ENCODE measurements at places on chromosomes 1 and 21.

DNA sequence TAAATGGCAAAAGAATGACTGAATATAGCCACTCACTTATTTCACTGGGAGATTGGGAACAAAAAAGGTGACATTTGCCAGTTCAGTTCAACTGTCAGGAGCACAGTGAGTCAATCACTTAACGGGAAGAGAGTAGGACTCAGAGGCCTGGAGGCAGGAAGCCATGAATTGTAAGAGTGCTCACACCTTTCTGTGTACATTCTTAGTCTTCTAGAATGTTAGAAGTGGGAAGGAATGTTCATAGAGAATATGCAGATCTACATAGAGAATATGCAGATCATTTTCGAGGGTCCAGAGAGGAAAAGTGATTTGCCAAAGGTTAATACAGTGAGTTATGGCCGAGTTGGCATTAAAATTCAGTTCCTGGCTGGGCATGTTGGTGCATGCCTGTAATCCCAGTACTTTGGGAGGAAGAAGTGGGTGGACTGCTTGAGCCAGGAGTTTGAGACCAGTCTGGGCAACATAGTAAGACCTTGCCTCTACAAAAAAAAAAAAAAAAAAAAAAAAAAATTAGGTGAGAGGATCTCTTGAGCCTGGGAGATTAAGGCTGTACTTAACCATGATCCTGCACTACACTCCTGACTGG, 8.3 kb downstream of the IL20 start:
- no peak overlapping the region for H3K27ac ChIP-seq
- no peak overlapping the region for H3K4me3 ChIP-seq
- H3K27me3 ChIP-seq, result no peaks in the 10 kb centered on the region
- H3K4me1 ChIP-seq, result no peaks in the 10 kb centered on the region
- H3K36me3 ChIP-seq, result no peaks in the 10 kb centered on the region

GRCh38 chr1:242100921-242101320, 102.0 kb upstream of the MAP1LC3C start:
- no peak for DNase-seq
- H3K4me3 ChIP-seq, result no peak overlapping the region
- H3K36me3 ChIP-seq, result no peaks in the 10 kb centered on the region
- no peaks in the 10 kb centered on the region for H3K27me3 ChIP-seq

DNA sequence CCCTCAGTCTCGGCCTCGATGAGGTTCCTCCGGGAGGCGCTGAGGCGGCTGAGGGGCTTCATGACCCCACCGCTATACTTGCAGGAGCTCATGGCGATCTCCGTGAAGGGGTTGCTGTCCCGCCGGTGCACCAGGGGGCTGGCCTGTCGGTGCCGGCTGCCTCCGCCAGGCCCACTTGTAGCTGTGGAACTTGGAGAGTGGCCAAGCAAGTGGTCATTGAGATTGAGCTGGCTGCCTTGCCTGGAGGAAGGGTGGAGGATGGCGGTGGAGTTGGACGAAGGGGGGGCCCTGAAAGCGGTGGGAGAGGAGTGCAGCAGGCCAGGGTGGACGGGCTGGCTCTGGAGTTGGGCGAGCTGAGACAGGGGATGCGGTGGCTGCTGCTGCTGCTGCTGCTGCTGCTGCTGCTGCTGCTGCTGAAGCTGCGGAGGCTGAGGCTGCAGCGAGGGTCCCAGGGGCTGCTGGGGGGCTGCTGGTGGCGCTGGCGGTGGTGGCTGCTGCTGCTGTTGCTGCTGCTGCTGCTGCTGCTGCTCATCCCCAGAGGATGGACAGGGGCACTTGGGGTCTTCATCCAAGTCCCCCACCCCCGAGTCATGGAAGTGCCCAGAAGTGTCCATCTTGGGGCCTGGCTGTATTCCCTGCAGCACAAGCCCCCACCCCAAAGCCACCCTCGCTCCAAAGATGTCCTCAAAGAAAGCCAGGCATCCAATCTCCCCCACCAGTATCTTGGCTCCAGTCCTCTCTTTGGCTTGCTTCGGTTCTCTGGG, 548 bp downstream of the KCNN3 start:
- H3K27ac ChIP-seq, result no peak overlapping the region
- DNase-seq, result peak; percentile 41
- no peaks in the 10 kb centered on the region for H3K27me3 ChIP-seq

DNA sequence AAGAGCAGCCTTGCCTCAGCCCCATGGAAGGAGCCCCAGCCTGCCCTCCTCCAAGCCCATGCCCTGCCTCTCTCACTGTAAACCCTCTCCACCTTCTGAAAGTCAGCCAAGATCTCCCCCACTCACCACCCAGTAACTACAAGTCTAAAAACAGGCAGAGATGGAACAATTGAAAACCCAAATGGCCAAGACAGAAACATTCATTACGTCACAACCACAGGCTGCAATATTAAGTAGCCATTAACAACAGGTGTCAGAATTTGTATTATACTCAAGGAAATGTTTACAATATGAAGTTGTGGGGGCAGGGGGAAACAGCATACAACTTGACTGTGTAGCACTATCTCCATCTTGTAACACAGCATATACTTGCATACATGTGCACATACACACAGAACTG, 2.4 kb downstream of the IRF6 start:
- H3K4me1 ChIP-seq, result peaks cover 3% of the 10 kb centered on the region
- H3K27ac ChIP-seq, result no peak overlapping the region
- peaks cover 38% of the 10 kb centered on the region for H3K27me3 ChIP-seq
- DNase-seq, result no peak
- no peak overlapping the region for H3K4me3 ChIP-seq

GRCh38 chr1:102961549-102961948, 146.8 kb downstream of the COL11A1 start:
- no peaks in the 10 kb centered on the region for H3K4me1 ChIP-seq
- no peak for DNase-seq
- H3K27ac ChIP-seq, result no peak overlapping the region

- no peak overlapping the region for H3K4me3 ChIP-seq
- no peaks in the 10 kb centered on the region for H3K27me3 ChIP-seq
- DNase-seq, result peak; percentile 30
- peaks cover 20% of the 10 kb centered on the region for H3K36me3 ChIP-seq
- no peak overlapping the region for H3K27ac ChIP-seq
- no peaks in the 10 kb centered on the region for H3K4me1 ChIP-seq
Measured at GRCh38 chr1:86741947-86742572, 37.7 kb downstream of the SH3GLB1 start.

- peaks cover 11% of the 10 kb centered on the region for H3K4me1 ChIP-seq
- DNase-seq, result no peak
- no peaks in the 10 kb centered on the region for H3K36me3 ChIP-seq
- H3K27me3 ChIP-seq, result no peaks in the 10 kb centered on the region
- no peak overlapping the region for H3K27ac ChIP-seq
Measured at GRCh38 chr1:3981746-3982505, 81.9 kb upstream of the C1orf174 start.

DNA sequence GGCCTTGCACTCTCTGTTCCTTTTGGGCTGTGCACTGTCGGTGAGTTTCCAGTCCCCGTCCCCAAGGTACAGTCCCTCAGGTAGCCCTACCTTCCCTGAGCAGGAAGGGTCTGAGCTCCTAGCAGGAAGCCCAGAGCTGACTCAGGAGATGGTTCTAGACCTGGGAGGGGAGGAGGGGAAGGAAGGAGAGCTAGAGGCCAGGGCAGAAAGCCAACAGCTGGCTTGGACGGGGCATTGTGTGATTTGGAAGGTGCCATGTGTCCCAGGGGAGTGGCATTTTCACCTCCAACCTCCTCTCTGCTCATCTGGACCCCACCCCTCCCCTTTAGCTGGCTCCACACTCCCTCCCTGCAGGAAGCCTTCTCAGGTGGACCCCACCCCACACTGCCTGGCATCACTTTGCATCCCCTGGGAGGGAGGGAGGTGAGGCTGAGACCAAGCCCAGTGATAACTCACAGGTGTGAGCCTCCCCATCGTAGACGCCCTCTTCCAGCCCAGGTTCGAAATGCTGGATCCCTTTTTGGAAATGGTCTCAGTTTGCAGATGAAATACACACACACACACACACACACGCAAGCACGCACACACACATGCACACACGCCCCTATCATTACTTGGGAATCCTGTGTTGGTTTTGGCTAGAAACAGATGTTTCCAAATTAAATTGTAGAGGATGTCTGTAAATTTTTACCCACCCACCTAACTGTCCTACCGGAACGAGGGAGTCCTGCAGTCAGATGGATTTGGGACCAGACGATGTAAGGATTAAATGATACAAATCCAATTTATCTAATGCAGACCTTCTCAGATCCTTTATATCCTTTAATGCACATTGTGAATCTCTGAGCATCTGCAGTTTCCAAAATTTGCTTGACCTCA, 19.7 kb upstream of the IFNLR1 start:
- H3K4me3 ChIP-seq, result no peak overlapping the region
- H3K36me3 ChIP-seq, result no peaks in the 10 kb centered on the region
- H3K27ac ChIP-seq, result no peak overlapping the region
- no peak for DNase-seq

DNA sequence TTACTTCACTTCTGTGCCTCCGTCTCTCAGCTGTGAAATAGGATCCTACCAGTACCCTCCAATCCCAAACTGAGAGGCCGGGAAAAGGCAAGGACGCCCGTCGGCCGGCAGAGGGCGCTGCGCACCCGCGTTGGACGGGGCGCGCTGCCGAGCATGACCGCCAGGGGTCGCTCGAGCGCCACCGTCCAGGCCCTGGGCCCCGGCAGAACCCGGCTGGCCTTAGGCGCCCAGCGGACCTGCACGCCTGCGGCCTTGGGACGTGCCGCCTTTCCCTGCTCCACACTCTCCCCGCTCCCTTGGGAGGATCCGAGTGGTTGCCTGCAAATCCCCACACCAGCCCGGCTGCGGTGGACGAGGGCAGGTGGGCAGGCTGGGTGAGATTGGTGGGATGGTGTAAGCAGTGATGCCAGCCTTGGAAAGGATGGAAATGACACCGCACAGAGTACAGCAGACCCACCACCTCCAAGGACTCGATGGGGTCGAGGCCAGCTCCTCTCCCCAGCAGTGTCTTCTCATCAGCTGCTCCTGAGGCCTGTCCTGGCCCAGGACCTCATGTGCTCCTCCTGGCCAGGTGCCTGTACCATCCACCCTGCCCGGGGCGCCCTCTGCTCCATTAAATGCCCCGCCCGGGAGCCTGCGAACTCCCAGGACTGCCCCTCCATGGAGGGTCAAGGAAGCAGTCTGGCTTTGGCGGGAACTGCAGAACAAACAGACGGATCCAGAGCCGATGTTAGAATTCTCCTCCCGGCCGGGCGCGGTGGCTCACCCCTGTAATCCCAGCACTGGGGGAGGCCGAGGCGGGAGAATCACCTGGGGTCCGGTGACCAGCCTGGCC, 47.4 kb upstream of the LBR start:
- no peak overlapping the region for H3K27ac ChIP-seq
- DNase-seq, result peak; percentile 86
- H3K4me3 ChIP-seq, result no peak overlapping the region
- no peaks in the 10 kb centered on the region for H3K27me3 ChIP-seq
- no peaks in the 10 kb centered on the region for H3K4me1 ChIP-seq

DNA sequence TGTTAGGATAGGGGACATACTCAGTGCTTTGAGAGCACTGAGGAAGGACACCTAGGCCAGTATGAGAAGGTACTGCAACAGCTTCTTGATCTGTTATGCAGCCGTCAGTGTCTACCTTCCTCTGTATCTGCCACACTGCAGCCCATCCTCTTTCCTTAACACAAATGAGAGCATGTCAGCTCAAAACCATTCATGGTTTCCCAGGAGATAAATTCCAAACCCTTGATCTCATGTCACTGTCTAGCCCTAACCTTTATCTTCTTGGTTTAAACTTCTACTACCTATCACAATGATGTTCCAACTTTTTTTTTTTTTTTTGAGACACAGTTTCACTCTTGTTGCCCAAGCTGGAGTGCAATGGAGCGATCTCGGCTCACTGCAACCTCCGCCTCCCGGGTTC, 1.4 kb downstream of the ZMYND12 start:
- no peak overlapping the region for H3K4me3 ChIP-seq
- peaks cover 5% of the 10 kb centered on the region for H3K4me1 ChIP-seq
- H3K36me3 ChIP-seq, result no peaks in the 10 kb centered on the region
- H3K27ac ChIP-seq, result no peak overlapping the region

DNA sequence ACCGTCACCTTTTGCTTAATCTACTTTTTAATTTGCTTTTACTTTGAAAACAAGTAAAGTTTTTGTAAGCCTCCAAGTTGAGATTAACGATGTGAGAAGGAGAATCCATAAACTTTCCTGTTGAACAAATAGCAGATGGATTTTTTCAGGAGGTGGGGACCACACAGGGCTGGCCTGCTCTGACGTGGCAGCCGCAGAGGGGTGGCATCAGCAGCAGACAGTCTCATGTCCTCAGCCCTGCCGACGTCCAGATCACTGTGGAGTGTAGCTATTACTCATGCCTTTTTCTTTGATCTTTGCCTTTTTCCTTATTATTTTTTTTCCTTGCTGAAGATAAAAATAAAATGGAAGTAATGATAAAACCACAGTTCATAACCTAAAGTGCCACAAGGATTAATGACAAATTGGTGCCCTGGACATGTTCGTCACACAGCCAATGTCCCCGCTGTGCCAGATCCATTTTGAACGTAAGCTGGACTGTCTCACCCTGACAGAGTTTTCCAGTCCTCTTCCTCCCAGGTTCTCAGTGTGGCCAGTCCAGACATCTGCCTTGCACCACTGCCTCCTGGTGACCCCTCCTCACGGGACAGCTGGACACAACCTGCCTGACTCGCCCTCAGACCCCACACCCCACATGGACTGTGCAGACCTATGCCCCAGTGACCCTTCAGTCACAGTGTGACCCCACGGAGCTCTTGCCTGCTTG, 15.4 kb upstream of the ZBTB21 start:
- peaks cover 16% of the 10 kb centered on the region for H3K4me1 ChIP-seq
- H3K27ac ChIP-seq, result no peak overlapping the region
- DNase-seq, result no peak
- H3K36me3 ChIP-seq, result no peaks in the 10 kb centered on the region
- no peak overlapping the region for H3K4me3 ChIP-seq

DNA sequence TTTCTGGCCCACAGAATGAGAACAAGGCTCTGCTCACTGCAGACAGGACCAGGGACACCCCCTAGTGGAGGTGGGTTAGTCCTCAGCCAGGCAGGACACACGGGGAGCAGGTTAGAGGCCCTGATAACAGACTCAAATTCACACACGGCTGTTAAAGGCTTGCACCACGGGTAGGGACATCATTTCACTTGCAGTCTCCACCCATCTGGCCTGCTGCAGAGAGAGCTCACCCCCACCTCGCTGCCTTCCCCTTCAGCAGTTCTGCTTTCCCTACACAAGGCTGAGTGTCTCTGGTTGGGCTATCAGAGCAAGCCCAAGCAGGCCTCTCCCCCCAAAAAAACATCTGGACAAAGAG, 20.6 kb downstream of the MEF2D start:
- no peaks in the 10 kb centered on the region for H3K4me1 ChIP-seq
- H3K36me3 ChIP-seq, result no peaks in the 10 kb centered on the region
- no peak overlapping the region for H3K4me3 ChIP-seq
- no peak overlapping the region for H3K27ac ChIP-seq
- DNase-seq, result no peak
- H3K27me3 ChIP-seq, result no peaks in the 10 kb centered on the region

- no peaks in the 10 kb centered on the region for H3K27me3 ChIP-seq
- H3K4me1 ChIP-seq, result no peaks in the 10 kb centered on the region
- no peak overlapping the region for H3K4me3 ChIP-seq
- H3K36me3 ChIP-seq, result no peaks in the 10 kb centered on the region
- no peak overlapping the region for H3K27ac ChIP-seq
Measured at GRCh38 chr1:171247501-171247900, 793 bp upstream of the FMO1 start.
